ENCODE measurements at places on chromosomes 5 and 9.

DNA sequence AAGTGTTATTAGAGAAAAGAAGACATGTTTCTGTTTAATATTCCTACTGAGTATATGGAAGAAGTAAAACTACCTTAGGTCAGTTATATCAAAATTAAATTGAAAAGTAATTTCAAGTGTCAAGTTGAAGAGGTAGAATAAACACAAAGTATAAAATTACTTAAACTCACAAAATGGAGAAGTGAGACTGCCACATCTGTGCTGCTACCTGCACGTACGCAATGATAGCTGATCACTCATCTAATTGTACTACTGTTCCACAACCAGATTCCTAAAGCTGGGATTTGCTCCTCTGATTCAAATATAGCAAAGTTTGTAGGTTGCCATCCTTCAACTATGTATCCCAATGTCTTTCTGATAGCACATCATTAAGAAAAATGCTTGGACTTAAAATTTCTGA, 24.8 kb downstream of the EQTN start:
- no peak for DNase-seq

- no peak for DNase-seq
Observed at GRCh38 chr5:10539687-10539998, 24.2 kb upstream of the ANKRD33B start.

- DNase-seq, result no peak
Observed at GRCh38 chr5:1099926-1100663, 11.8 kb downstream of the SLC12A7 start.

DNA sequence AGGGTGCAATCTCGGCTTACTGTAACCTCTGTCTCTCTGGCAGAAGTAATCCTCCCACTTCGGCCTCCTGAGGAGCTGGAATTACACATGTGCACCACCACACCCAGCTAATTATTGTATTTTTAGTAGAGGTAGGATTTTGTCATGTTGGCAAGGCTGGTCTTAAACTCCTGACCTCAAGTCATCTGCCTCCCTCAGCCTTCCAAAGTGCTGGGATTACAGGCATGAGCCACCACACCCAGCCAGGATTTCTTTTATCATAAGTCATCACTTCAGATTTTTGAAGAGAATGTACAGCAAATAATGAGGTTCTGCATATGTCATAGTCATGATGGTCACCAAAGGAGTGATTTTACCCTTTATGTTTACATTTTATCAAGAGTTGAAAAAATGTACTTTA, 108.1 kb downstream of the GCNT1 start:
- no peak for DNase-seq

DNA sequence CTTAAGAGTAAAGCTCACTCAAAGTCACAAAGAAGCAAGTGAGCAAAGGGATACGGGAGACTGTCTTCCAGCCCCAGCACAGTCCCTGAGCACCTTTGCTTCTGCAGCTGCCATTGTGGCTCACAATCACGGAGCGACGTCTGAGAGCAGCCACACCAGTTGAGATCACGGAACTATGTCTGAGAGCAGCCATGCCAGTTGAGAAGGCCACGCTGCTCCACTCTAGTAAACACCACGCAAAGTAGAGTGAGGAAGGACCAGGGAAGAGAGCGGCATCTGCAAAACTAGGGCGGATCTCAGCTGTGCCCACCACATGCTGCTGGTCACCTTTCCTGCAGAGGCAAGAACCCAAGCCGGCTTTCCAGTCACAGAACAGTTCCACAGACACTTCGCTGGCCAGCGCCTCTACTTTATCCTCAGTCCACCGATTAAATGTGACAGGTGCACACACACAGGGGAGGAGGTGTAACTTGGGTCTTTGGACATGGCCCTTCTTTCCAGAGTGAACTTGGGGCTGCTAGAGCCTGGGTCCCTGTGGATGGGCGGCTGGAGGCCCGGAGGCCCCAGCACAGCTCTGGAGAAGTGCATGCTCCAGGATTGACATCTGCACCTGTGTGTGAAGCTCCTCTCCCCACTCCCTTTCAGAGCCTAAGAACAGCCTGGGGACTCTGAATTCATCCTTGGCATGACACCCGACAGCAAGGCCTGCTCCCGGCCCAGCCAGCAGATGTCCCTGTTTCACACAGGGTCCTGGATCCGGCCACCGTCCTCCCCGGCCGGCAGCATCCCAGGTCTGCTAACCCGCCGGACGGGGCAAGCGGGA, 324.9 kb upstream of the IRX4 start:
- DNase-seq, result no peak

- DNase-seq, result no peak
Observed at GRCh38 chr9:136189394-136190236, 15.3 kb downstream of the LHX3 start.

GRCh38 chr5:154086641-154087040, 47.9 kb downstream of the MFAP3 start:
- DNase-seq, result no peak

- no peak for DNase-seq
Observed at GRCh38 chr5:36346896-36347690, 45.4 kb upstream of the RANBP3L start.

DNA sequence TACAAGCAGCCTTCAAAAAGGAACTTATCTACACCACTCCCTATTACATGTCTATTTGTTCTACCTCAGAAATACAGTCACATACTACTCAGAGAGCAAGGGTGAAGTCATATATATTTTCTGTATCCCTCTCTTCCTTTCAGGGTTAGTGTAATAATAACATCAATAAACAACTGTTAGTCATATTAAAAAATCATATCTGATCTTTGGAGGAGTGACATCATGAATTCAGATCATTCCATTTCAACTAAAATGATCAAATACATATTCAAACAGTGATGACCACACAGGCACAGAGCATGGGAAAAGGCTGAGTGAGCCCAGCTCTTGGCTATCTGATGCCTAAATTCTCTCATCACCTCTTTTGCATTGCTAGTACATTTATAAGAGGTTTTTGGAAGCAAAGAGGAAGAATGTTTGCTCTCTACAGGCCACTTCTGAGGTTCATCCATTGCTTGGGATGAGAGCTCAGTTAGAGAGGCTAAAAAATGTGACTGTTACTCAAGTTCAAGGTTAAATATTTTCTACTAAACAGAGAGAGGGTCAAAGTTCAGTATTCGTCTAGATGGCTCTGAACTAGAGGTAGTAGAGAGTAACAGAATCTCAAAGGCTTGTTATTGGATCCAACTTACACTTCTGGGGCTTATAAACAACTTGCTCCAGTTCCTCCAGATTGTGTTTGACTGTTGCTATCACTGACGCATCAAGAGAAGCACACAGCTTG, 39.0 kb downstream of the RIGI start:
- DNase-seq, result no peak

DNA sequence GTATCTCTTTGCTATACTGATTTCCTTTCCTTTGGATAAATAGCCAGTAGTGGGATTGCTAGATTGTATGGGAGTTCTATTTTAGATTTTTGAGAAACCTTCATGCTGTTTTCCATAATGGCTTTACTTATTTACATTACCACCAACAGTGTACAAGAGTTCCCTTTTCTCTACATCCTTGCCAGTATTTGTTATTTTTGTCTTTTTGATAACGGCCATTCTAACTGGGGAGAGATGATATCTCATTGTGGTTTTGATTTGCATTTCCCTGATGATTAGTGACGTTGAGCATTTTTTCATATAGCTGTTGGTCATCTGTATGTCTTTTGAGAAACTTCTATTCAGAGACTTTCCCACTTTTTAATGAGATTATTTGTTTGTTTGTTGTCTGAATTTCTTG, 25.8 kb downstream of the NADK2 start:
- DNase-seq, result no peak

GRCh38 chr9:98191671-98192502, 550 bp downstream of the CORO2A start:
- DNase-seq, result no peak

GRCh38 chr5:140131967-140132409, 6.3 kb downstream of the IGIP start:
- DNase-seq, result no peak

DNA sequence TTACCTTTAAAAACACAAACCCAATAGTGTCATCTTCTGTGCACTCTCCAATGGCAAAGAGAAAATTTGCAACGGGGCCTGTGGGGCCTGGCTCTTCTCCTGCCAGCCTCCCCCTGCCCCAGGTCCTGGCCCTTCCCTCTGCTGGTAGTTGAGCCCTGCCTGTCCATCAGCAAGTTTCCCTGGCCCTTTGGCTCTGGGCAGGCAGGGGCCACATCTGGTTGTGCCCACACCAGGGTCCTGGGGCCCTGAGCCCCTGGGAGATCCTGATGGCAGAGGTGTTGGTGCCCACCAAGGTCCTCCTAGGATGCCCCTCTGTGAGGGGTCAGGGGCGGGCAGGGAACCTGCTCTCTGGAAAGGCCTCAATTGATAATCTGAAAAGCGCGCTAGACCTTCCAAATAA, 157.3 kb downstream of the DAB2IP start:
- no peak for DNase-seq

DNA sequence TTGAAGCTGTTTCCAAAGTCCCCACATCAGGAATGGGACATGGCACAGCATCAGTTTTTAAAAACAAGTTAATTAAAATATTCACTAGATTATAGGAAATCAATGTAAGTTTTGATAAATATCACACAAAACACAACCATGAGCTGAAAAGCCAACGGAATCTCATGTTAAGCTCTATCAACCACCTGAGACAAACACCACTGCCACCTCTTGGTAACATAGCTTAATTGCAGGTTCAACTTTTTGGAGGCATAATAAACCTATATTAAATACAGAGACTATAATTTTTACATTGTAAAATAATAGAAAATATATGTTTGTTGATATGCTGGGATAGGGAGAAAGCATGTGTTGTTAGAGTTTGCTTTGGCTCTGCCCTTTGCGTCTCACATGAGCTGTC, 126.1 kb downstream of the SV2C start:
- DNase-seq, result no peak

GRCh38 chr5:168169791-168170190, 121.7 kb upstream of the WWC1 start:
- no peak for DNase-seq

DNA sequence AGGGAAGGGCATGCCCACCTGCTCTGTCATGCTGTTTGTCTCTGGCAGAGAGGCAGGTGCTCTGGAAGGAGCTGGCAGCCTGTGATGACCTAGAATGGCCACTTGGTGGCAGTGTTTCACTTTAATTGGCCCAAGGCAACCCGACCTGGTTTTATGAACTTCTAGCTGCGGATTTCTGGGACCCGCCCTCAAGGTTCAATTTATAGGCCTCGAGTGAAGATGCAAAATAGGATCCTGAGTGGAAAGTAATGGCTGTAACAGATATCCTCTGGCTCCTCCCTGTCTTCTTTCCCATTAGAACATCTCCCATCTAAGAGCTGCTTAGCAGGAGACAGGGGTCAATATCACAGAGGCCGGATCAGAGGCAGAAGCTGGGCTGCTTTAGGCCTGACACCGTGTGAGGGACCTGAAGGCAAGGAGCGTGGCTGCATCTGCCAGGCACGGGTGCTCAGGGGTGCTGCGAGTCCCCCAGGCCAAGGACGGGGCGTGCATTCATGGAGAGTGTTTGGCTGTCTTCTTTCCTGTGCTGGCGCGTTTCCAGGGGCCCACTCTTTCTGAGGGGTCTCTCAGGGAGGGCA, 56.7 kb upstream of the SLC28A3 start:
- DNase-seq, result peak; percentile 14

- DNase-seq, result peak; percentile 67
Observed at GRCh38 chr5:173331956-173332479, 3.8 kb upstream of the STC2 start.

GRCh38 chr5:10323588-10324488, 16.1 kb upstream of the CMBL start:
- no peak for DNase-seq

- no peak for DNase-seq
Observed at GRCh38 chr5:13955896-13956295, 11.4 kb upstream of the DNAH5 start.

- no peak for DNase-seq
Observed at GRCh38 chr5:8884029-8884428, 661.8 kb downstream of the SEMA5A start.

DNA sequence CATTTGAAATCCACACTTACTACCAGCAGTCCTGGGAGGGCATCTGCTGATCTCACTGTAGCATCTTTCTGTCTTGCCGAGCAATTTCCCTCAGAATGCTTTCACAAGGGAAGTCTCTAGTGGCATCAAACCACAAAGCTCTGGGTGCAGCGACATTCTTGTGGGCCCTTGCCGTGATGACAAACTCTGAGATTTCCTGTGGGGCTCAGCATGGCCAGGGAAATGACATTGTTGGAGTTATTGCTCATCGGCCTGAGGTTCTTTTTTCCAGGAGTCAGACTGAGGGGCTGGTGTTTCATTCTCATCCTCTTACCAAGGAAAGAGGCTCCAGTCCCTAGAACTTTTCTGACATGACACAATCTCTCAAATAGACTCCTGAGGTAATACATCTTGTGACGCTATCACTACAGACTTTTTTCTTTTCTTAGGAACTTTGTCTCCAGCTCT, 51.4 kb downstream of the PFDN1 start:
- DNase-seq, result no peak

GRCh38 chr9:22097707-22098106, 88.6 kb upstream of the CDKN2B start:
- no peak for DNase-seq

DNA sequence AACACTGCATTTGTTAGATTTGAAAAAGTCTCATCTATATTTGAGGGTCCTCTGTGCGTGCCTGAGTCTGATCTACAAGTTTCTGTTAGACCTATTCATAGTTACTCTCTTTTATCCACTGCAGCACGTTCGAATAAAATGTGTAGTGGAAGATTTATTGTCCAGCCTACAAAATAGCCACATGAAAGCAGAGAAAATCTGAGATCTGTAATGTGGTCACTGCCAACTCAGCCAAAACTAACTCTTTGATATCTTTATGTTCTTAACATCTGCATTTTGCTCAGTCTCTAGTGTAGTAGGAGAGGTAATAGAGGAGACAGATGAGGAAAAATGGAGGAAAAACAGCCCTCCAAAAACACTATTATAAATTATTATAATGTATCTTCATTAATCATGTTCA, 354.0 kb downstream of the NPR3 start:
- DNase-seq, result no peak

DNA sequence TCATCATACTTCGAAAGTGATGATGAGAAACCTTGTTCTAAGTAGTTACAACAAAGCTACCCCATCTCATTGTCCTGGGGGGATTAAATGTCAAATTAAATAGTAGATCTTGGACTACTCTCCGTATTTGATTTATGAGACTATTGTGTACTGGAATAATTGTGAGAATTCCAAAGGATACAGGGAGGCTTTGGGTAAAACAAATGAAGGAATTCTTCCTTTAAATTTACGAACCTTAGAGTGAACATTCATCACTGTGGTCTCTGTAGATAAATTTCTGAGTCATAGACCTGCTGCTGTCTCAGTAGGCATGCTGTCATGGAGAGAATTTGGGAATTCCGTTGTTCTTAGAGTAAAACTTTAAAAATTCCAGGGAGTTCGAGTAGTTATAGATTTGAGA, 836.2 kb downstream of the DNAH5 start:
- DNase-seq, result no peak
